RKO (cell line): ENCODE measurements at places on chromosomes 2 and 18.

GRCh38 chr2:142515493-142515892 lies 362.0 kb upstream of the KYNU start:
- no peak for DNase-seq

GRCh38 chr18:75208836-75209128 lies 157 bp downstream of the PTGR3 start:
- DNase-seq: no peak

- no peak for DNase-seq
Measured at GRCh38 chr18:9092665-9093064, 9.8 kb upstream of the NDUFV2 start.

- DNase-seq: no peak
Measured at GRCh38 chr2:37211212-37211611, 14.9 kb downstream of the CEBPZOS start.

DNA sequence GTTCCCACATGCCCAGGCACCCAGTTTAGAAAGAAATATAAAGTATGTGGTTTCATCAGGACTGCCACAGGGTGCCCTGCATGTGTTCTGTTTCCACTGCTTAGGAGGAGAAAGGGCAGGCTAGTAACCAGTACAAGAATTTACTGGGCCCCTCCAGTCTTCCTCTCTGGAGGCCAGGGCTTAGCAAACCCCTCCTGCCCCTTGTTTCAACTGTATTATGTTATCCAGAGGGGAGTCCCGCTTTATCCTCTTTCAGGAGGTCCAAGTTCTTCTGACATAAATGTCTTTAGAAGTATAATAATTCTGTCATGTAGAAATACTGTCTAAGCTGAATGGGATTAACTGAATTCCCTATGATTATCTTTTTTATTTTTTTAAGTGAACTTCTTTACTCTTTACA lies 132.1 kb downstream of the WDSUB1 start:
- no peak for DNase-seq

DNA sequence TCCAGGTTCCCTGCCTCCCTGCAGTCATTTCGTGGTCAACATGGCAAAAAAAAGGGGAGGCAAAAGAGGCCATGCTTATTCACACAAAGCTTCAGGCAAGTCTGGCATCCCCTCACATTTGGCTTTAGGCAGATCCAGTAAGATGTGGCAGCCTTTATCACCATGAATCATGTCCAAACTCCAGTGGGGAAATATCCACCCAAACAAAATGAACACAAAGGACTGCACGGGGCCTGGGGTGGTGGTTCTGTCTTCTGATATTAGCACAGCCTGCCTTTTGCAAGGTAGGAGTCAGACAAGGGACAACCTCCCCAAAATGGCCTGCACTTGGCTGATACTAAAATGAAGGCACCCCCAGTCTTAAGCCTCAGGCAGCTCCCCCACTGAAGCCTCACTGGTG lies 129.9 kb downstream of the ZBTB7C start:
- DNase-seq: no peak

- DNase-seq: no peak
Measured at GRCh38 chr2:42888321-42889245, 96.2 kb upstream of the HAAO start.
